ENCODE measurements at places on chromosomes 13 and 19. TPM values are rescaled to one million over a fixed set of nuclear protein-coding genes. Genes with fewer than 3 reads are reported as not detected.

ADGRE1 gene
- total RNA-seq = 8.5 TPM

GRCh38 chr19:54606891-54607784 lies 13.7 kb downstream of the LILRA1 start:
- no peak for DNase-seq

DNA sequence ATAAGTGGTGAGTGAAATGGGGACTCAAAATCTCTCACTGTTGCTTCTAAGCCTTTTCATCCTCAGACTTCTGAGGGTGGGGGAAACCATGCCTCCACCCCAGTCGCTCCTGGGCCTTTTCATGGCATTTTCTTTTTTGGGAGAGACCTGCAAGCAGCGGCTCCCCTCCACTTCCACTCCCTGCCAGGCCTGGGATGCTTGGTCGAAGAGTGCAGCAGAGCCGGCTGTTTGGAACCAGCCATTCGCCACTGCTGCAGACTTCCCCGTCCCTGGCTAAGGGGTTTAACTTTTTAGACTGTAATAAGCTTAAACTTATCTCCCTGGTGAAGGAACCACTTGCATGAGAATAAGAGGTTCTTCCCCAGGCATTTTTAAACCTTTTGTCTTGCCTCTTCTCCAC lies 617.2 kb downstream of the PCDH9 start:
- DNase-seq = no peak

TEAD2 gene
- total RNA-seq = not detected

DNA sequence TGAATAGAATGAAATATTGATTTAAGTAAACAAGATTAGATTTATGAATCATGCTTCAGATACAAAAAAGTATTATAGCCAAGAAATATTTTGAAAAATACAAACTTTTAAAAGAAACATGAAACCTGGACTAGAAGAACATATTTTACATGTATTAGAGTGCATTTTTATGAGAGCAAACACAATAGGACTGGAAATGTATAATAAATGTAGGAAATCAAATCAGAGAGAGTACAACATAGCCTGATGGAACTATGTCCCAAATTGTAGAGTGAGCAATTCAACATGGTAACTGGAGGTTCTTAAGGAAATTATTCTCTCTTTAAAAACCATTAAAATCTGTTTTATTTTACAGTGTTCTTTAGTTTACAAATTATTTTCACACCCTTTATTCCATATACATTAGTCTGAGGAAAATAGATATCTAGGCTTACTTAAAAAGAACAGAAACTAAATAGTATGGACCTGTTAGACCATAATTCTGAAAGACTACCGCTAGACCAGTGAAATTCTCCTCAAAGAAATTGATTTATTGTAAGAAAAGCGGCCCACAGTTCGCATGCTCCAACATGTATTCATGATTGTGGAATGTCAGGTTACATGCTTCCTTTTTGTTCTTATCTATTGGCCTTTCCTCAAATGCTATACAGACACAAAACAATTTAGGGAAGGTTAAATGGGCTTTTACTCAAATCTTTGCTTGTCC lies 1526.5 kb upstream of the SLC10A2 start:
- DNase-seq = no peak

- no peak for DNase-seq
These were observed 3.0 kb upstream of the ZNF628 start for GRCh38 chr19:55473225-55474012.

- DNase-seq = no peak
These were observed 48.5 kb upstream of the F7 start for GRCh38 chr13:113057084-113057483.

CCDC70 gene
- not detected for total RNA-seq

DNA sequence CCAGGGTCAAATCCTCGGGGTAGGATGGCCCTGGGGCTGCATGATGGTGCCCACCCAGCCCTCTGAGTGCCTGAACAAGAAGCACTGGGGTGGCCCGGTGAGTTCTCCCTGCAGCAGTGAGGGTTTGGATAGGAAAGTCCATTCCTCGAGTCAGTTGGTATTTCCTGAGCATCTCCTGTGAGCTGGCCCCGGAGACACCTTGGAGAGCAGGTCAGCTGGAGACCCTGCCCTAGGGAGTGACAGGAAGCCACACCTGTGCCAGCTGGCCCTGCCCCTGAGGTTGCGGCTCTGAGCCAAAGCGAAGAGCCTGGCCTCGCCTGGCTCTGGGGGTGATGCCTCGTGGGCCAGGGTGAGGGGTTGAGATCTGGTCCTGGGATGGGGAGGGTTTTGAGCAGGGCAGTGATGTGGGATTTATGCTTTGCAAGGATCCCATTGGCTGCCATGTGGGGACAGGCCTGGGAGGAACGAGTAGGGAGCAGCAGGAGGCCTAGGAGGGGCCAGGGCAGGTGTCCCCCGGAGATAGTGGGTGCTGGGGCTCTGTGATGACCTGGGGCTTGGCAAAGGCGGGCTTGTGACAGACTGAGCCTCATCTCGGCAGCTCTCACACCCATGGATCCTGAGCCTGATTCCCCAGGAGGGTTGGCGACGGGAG lies 16.0 kb downstream of the CRTC1 start:
- no peak for DNase-seq

DNA sequence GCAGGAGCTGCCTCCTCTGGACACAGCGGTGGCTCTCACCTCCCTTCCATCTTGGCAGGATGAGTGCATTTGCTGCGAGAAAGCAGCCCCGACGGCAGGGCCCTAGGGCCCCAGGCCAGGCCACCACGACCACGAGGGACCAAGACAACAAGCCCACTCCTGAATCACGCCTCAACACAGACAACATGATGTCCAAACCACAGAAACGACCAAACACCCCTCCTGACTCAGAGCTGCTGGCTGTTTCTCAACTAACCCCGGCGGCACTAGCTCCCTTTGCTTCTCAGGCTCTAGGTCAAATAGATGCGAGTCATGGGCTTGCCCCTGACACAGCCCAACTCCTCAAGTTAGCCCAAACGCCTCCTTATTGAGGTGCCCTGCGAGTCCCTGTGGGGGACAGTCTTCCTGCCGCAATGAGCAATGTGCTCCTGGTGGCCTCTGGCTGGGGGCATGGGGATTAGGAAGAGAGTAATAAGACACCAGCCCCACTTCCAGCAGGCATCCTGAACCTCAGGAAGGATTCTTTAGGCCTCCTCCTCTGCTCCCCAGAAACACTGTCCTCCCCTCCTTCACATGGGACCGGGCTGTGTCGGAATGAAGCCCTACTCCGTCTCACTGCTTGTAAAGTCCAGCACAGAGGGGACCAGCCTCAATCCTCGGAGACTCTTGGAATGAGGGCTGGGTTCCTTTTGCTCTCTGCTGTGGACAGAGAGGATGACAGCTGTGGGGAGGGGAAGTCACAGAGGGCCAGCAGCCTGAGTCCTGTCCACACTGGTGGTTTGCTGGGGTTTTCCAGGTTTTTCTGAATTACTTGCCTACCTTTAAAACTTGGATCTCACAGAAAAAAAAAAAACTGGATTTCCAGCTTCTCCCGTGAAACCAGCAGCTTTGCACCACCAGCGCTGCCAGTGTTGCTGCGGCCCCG lies 6.9 kb upstream of the ATF5 start:
- no peak for DNase-seq

GRCh38 chr13:45320876-45321629 lies 19.9 kb downstream of the TPT1 start:
- DNase-seq = no peak

GRCh38 chr19:40686882-40687524 lies 3.4 kb downstream of the NUMBL start:
- no peak for DNase-seq

GRCh38 chr19:28794301-28794700 lies 418.6 kb downstream of the UQCRFS1 start:
- DNase-seq = no peak

PRR20E gene
- total RNA-seq = not detected

- DNase-seq = no peak
These were observed 1331.7 kb upstream of the MIR17HG start for GRCh38 chr13:90015565-90016507.

DNA sequence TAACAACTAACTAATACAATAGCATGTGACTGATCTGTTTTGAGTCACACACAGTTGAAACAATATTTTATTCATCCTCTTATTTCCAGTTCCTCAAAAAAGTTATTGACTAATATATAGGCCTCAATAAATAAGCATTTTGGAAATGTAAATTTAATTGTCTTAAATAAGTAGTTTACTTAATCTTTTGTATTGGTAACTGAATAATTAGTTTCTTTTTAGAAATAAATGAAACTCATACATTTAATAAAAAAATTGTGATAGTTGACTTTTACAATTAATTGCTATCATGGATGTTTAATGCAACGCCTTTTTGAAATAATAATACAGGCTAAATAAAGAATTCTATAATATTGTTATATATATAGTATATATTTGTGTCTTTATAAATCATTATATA lies 500.8 kb upstream of the PCDH20 start:
- DNase-seq = no peak

- DNase-seq = no peak
These were observed 376.9 kb upstream of the SPRY2 start for GRCh38 chr13:80717776-80718175.

GRCh38 chr19:38515896-38516295 lies 82.4 kb downstream of the RYR1 start:
- no peak for DNase-seq

GRCh38 chr19:40335101-40335500 lies 13.1 kb downstream of the C19orf47 start:
- DNase-seq = no peak

GRCh38 chr13:107842562-107843180 lies 372.7 kb downstream of the LIG4 start:
- no peak for DNase-seq

TIMM50 gene
- 49.6 TPM for total RNA-seq

CYP2F1 gene
- not detected for total RNA-seq

GRCh38 chr13:99821741-99822140 lies 149.8 kb downstream of the ZIC5 start:
- DNase-seq = no peak

CBLC gene
- not detected for total RNA-seq

- DNase-seq = no peak
These were observed 30.7 kb upstream of the DOCK9 start for GRCh38 chr13:99008577-99008976.

GRCh38 chr13:51148952-51149573 lies 38.0 kb upstream of the C13orf42 start:
- DNase-seq = no peak

- DNase-seq = no peak
These were observed 74.2 kb downstream of the RASA3 start for GRCh38 chr13:114058051-114058867.

- DNase-seq = no peak
These were observed 1533.0 kb downstream of the UQCRFS1 start for GRCh38 chr19:27679905-27680304.

DNA sequence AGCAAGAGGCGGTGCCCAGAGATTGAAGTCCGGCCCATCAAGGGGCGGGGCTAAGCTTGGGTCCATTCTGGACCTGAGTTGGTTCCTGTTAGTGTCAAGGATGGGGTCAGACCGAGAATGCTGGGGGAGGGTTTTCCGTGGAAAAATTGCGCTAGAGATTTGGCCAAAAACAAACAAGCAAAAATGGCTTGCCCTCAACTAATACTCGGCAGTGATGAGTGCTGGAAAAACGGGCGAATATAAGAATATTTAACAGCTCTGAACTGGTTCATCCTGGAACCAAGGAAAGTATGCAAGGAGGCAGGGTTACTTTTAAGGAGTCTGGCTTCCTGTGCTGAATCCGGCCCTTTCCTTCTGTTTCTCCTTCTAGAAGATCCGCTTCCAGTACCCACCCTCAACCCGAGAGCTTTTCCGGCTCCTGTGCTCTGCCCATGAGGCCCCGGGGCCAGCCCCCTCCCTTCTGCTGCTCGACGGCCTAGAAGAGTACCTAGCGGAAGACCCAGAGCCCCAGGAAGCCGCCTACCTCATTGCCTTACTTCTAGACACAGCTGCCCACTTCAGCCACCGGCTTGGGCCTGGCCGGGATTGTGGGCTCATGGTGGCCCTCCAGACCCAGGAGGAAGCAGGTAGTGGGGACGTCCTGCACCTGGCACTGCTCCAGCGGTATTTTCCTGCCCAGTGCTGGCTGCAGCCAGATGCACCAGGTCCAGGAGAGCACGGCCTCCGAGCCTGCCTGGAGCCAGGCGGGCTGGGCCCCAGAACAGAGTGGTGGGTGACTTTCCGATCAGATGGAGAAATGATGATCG lies 880 bp downstream of the SWSAP1 start:
- DNase-seq = peak; percentile 85

Data from CD4-positive, alpha-beta memory T cell (primary cell).